ENCODE measurements at places on chromosomes 16 and 17.

- DNase-seq, result no peak
Observed at GRCh38 chr17:17242246-17242645, 5.3 kb upstream of the FLCN start.

DNA sequence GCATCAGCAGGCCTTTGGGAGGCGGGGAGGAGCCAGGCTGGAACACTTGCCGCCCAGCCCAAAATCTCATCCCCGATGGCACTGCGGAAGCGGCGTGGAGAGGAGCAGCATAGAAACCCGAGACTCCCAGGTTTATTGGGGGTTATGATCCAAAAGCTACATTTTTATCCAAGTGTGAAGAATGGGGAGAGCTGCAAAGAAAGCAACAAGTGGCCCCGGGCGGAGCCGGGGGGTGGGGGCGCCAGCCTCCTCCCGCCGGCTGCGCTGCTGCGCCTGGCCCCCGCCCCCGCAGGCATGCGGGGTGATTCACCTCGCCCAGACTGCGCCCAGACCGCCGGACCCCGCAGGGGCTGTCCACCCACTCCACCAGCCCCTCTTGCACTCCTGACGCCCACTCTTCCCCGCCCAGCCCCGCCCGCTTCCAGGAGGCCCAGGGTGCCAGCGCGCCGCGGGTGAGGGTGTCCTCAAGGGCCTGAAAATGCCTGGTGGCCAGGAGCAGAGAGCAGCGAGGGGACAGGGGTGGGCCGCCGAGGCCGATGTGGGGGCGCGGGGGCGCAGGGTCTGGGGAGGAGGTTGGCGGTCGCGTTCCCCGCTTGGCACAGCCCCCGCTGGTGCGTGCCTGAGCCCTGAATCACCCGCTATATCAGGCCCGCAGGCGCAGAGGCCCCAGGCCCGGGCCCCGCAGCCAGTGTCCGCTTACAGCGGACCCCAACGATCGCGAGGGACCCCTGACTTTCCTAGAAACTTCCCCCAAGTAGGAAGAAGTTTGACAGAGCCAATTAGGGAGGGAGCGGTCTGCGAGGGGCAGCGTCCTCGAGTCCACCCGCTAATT is 1.3 kb downstream of the CAVIN1 start:
- DNase-seq, result peak; percentile 42

- no peak for DNase-seq
Observed at GRCh38 chr16:53176434-53176833, 121.6 kb downstream of the CHD9 start.

- DNase-seq, result no peak
Observed at GRCh38 chr16:85738923-85739715, 11.8 kb downstream of the C16orf74 start.

DNA sequence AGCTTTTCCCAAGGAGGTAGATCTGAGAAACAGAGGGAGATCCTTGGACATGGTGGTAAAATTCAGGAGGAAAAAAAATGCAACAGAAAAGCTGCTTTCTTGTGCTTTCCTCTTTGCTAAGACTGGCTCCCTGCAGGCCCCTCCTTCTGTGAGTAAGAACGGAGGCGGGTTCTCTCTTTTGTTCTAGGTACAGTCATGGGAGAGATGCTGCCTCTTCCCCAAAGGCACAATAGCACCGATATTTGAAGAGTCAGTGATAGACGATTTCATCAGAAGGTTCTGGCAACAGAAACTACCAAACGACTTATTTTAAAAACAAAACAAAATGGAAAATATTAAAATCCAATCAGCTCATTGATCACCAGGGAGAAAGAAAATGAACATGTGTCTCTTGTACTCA is 32.6 kb upstream of the KIFC3 start:
- DNase-seq, result no peak

DNA sequence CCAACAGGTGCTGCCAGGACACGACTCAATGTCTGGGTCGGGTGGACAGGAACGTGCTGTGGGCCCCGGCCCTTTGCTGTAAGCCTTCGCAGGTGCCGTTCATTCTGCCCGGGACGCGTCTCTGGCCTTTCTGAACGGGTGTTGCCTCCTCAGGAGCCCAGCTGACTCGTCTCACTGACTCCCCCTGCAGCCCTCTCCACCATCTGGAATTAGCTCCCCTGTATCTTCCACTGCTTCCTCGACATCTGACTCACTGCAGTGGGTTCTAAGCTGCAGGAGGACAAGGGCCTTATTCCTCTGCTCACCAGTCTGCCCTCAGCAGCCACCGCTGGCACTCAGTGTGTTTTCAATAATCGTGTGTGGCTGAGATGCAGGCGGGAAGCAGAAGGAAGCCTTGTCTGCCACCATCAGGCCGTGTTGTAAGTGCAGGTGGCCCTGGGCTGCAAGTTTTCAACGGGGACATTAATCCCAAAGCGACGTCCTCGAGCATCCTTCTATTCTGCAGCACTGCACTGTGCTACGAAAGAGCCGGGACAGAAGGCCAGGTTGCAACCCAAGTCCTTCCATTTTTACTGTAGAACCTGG is 256.2 kb downstream of the FOXL1 start:
- no peak for DNase-seq

GRCh38 chr16:83345846-83346640 is 461.7 kb upstream of the HSBP1 start:
- DNase-seq, result no peak

GRCh38 chr17:31174215-31174614 is 79.4 kb downstream of the NF1 start:
- DNase-seq, result no peak

- DNase-seq, result no peak
Observed at GRCh38 chr16:81524382-81524781, 79.8 kb downstream of the CMIP start.

- peak; percentile 80 for DNase-seq
Observed at GRCh38 chr17:48724251-48725003, 1.4 kb downstream of the PRAC2 start.

- no peak for DNase-seq
Observed at GRCh38 chr17:5705081-5705875, 121.0 kb upstream of the NLRP1 start.

GRCh38 chr17:864315-864714 is 82.2 kb downstream of the MRM3 start:
- no peak for DNase-seq

- DNase-seq, result no peak
Observed at GRCh38 chr16:81861915-81862314, 82.8 kb downstream of the PLCG2 start.

DNA sequence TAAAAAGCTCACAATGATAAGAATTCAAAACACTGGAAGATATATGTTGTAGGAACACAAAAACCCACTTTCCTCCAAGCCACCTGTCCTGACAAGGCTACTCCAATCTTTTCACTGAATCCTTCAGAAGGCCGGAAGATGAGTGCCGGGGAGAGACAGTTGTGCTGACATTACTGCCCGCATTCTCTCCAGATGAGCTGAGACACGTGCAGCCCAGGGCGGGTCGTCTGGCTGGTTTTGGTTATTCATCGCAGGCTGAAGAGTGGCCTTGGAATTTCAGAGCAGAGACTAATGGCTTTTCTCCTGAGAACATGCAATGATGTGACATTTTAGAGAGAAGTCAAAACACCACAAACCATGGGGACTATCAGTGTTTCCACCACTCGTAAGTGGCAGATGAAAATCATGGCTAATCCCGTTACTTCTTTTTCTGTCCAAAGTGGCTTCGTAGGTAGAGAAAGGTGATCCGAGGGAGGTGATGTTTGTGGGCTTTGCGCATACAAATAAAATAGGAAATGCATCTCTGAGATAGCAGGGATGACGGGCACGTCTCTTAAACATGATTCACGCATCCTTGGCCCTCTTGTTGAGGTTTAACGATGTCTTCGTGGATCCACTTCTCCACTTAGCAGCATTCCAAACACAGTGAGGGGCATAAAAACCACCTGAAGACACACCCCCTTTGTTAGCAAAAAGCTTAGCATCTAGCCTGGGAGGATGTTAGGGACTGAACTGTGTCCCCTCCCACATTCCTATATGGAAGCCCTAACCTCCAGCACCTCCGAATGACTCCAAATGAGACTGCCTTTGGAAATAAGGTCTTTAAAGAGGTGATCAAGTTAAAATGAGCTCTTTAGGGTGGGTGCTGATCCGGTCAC is 134.0 kb downstream of the IRX3 start:
- DNase-seq, result no peak

GRCh38 chr16:84049403-84050060 is 6.9 kb upstream of the SLC38A8 start:
- DNase-seq, result no peak

- no peak for DNase-seq
Observed at GRCh38 chr17:79147746-79148506, 73.3 kb downstream of the ENGASE start.

DNA sequence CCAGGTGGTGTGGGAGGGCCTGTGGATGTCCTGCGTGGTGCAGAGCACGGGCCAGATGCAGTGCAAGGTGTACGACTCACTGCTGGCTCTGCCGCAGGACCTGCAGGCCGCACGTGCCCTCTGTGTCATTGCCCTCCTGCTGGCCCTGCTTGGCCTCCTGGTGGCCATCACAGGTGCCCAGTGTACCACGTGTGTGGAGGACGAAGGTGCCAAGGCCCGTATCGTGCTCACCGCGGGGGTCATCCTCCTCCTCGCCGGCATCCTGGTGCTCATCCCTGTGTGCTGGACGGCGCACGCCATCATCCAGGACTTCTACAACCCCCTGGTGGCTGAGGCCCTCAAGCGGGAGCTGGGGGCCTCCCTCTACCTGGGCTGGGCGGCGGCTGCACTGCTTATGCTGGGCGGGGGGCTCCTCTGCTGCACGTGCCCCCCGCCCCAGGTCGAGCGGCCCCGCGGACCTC is 798 bp downstream of the CLDN9 start:
- DNase-seq, result no peak

GRCh38 chr17:78374189-78374588 is 4.3 kb upstream of the PGS1 start:
- DNase-seq, result no peak

DNA sequence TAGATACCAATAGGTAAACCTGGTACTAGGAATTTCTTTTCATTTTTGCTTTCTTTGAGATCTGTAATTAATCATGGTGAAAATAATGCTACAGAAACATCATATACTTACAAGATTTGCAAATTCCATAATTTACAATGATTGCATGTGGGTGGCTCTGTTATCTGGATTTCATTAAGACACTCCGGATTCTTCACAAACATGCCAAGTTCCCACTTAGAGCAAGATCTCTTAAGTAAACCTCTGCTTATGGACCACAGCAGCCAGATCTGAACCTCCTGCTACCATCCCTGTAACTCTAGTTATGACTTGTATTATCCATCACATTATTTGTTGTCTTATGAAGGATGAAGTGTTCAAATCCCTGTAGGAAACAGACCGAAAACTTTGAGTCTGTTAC is 424.7 kb downstream of the CDH13 start:
- DNase-seq, result no peak

DNA sequence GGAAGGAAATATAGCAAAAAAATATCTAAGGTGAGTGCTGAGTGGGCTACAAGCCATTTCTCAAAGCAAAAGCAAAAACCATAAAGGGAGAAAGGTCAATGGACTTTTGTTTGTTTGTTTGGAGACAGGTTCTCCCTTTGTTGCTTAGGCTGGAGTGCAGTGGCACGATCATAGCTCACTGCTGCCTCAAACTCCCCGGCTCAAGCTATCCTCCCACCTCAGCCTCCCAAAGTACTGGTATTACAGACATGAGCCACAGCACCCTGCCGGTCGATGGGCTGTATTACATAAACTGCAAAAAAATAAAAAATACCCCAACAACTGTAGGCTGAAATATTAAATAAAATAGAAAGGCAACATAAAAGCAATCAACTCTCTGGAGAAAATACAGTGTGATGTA is 3.5 kb upstream of the RBBP6 start:
- DNase-seq, result no peak

- no peak for DNase-seq
Observed at GRCh38 chr17:81510785-81511553, 1.6 kb downstream of the ACTG1 start.

DNA sequence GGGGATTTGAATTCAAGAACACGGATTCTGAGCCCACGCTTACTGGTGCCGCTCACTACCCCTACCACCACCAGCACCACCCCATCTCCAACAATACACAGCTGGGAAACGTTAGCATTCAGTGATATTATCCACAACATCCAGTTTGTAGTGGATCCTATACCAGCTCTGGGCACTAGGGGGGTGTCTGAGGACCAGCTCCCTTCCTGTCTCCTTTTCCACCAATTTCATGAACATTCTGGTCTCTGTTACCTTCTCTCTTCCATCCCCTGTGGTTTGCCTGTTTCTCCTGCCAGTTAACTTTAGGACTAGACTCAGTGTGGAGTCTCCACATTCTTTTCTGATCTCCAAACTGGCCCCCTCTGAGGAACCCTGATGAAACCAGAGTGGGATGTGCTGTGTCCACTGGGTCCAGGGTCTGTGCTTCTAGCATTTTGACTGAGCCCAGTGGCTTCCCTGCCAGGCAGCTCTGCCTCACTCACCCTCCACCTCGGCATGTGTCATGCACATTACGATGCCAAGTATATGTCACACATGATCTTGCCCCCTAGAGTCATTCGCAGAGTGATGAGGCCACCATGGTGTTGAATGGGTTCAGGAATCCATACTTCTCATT is 187.0 kb upstream of the CDH13 start:
- no peak for DNase-seq

- DNase-seq, result no peak
Observed at GRCh38 chr16:60640038-60640437, 1396.2 kb downstream of the CDH8 start.

DNA sequence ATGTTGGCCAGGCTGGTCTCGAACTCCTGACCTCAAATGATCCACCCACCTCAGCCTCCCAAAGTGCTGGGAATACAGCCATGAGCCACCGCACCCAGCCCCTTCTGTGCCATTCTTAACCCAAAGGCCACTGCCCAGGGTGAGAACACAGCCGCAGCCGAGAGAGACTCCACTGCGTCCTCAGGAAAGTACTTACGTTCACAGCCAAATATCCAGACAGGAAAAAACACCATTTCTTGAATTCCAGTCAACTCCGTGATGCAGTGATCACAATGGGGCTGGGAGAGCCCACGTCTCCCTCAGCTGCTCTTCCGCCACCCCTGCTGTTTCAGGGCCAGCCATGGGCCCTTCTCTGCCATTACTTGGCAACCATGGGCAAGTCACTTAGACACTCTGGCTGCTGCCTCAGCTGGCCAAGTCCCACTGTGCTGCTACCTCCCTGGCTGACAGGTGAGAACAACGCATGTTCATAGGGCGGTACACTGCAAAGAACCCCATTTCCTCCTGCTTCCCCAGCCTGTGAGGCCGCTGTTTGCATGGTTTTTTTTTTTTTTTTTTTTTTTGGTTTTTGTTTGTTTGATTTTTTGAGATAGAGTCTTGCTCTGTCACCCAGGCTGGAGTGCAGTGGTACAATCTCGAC is 4.3 kb downstream of the CDIP1 start:
- no peak for DNase-seq

GRCh38 chr16:65235339-65236177 is 113.7 kb upstream of the CDH11 start:
- DNase-seq, result no peak

GRCh38 chr17:54348234-54348633 is 525.5 kb downstream of the KIF2B start:
- DNase-seq, result no peak

DNA sequence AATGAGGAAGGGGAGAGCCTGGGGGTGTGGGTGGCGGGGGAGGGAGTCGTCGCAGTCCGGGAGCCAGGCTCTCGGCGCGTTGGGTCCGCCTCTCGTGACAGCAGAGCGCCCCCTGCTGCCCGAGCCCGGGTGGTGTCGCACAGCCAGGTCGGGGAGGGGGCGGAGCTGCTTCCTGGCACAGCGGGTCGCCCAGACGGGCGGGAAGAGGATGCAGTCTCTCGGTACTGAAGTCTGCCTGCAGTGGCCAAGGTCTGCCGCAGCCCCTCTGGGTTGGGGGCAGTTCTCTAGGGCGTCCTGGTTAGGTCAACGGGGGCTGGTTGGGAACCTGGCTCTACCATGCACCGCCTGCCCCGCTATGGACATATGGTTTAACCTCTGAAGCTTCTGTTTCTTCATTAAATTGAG is 38.2 kb upstream of the CCDC182 start:
- peak; percentile 56 for DNase-seq

- no peak for DNase-seq
Observed at GRCh38 chr16:47363761-47364160, 97.1 kb downstream of the ITFG1 start.
